Mesendoderm (in vitro differentiated cells): ENCODE measurements at places on chromosomes 7 and 10.

DNA sequence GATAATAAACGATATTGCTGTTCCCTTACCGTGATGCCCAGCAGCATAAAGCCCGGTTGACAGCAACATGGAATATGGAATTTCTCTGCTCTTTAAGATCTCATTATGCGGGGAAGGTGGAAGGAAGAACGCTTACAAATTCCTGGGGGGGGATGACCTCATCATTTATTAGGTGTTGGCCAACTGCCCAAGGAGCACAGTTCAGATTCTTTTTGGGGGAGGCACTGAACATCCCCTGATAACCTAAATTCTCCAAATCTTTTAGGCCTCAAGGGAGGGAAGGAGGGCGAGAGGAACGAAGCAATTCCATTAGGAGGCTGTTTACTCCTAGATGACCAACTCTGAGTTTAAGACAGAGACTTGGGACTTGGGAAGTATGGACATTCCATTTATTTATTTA lies 5.2 kb upstream of the COL26A1 start:
- DNase-seq: peak; percentile 35

GRCh38 chr10:96860631-96861277 lies 28.7 kb downstream of the LCOR start:
- DNase-seq: no peak

DNA sequence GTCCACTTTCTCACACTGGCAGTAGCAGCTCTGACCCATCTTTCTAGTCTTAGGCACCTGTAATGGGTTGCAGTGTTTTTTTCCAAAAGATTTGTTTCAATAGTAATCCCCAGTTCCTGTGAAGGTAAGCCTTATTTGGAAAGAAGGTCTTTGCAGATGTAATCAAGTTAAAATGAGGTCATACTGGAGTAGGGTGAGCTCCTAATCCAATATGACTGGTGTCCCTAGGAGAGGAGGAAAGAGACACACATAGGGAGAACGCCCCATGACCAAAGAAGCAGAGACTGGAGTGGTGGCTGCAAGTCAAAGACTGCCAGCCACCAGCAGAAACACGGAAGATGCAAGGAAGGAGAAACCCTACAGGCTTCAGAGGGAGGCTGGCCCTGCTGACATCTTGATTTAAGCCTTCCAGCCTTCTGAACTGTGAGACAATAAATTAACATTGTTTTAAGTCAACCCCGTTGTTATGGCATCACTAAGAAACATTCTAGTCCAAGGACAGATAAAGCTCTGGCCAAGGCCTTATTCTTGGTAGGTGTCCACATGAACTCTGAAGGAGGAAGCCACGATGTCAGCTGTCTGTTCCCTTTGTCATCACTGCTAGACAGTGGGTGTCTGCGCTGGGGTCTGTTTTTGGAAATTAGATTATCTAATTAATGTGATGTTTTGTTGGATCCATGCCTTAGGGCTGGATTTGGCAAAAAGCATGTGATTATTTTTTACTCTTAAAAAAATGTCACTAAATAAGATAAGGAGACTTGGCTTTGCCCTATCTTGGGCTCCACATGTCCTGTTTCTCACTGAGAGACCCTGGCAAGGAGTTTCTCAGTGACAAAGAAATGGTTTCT lies 214.9 kb downstream of the KCNMA1 start:
- no peak for DNase-seq

GRCh38 chr7:87497482-87497881 lies 22.0 kb upstream of the ABCB4 start:
- DNase-seq: no peak

DNA sequence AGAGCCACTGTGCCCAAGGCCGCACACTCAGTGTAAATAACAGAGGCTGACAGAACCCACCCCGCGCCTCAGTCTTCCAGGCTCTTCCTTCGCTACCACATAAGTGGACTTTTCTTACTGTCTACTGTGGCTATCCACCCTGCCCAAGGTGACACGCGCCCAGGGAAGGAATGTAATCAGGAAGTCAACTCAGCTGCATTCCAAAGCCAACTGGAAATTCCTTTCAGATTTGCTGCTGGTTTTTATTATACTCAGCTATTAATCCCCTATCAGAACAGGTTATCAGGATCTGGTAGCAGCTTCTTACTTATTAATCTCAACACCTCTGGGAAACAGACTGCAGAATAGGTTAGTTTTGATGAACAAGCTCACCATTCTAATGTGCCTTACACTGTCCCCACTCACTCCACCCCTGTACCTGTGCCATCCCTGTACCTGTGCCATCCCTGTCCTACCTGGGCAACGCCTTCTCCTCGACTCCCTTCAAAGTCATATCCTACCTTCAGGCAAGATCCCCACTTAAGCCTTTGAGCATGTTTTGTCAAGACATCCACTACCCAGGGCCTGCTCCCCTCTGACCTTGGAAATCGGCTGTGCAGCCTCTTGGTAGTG lies 90.7 kb downstream of the NHLRC2 start:
- peak; percentile 53 for DNase-seq

GRCh38 chr10:9910446-9910845 lies 1107.2 kb upstream of the CELF2 start:
- no peak for DNase-seq

DNA sequence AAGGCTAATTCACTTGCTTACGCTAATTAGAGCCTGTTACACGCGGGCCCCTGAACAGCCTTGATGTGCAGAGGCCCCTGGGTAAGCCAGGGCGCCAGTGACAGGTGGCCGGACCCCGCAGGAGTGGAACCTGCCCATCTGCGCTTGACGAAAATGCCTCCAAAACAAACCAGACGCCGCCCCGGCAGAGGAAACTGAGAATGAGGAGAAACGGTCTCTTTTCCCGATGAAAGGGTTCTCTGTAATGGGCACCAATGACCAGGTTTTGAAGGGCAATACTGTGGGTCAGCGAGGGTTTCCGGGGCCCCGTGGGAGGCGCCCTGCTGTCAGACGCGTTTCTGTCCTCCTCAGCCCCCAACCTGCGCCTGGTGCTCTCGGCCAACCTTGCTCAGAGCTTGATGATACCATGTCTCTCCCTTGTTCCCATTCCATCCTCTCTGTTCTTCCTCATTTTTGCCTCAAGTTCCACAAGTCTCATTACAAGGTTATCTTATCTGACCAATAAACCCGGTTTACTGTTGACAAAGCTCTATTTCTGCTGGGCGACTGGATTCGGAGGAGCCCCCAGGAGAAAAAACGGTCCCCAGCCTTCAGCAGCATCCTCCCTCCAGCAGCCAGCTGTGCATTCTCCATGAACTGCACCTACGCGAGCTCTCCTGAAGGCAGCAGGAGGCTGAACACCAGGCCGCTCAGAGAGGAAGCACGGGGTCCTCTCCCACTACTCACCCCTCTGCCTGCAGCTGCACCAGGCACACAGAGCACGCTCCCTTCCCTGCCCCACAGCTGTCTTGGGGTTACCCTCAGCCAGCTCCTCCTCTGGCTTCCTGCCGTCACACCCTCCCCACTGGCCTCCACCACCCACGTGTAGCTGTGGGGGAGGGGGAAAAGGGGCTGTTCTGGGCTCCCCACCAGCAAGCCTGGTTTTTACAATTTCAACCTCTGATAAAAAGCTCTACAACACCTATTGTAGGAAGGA lies 202.0 kb downstream of the MAD1L1 start:
- DNase-seq: no peak

DNA sequence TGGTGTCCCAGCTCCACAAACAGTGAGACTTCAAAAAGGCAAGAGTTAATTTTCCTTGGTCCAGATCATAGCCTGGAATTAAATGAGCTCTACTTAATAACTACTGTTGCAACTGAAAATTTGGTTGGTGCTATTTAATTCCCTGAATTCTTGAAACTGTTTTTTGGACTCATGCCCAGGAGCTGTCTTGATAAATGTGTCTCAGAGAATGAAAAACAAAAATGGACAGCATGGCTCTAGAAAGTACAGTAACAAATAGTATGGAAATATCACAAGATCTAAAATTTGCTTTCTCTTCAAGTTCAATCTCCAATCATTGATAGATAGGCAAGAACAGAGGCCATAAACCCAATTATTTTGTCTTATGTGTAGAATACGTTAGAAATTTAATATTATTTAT lies 42.5 kb downstream of the CCDC71L start:
- no peak for DNase-seq

DNA sequence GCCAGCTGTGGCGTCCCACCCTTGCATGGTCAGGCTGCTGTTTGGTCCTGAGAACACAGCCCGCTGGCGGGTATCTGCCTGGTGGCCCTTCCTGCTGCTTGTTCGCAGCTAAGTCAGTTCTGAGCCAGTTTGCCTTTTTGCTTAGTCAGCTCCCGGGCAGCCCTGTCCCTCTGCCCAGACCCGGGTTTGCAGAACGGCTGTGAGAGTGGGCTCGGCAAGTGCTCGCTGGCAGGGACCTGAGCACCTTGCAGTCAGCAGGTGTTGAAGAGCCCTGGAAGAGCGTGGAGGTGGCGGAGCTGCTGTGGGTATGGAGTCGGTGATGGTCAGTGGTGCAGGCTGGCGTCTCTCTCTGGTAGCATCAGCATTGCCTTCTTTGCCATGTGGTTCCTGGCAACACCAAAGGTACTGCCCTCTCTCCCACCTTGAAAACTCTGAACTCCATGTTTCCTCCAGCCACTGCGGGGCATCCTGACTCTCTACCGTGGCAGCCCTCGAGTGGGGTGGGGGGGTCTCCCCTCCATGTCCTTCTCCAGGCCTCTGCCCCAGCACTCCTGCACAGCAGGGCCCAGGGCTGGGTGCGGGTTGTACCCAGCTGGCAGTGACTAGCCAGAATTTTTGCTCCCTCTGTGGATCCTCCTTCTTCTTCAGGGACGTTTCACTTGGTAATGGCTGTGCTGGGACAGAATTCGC lies 4.6 kb downstream of the INPP5A start:
- DNase-seq: no peak

DNA sequence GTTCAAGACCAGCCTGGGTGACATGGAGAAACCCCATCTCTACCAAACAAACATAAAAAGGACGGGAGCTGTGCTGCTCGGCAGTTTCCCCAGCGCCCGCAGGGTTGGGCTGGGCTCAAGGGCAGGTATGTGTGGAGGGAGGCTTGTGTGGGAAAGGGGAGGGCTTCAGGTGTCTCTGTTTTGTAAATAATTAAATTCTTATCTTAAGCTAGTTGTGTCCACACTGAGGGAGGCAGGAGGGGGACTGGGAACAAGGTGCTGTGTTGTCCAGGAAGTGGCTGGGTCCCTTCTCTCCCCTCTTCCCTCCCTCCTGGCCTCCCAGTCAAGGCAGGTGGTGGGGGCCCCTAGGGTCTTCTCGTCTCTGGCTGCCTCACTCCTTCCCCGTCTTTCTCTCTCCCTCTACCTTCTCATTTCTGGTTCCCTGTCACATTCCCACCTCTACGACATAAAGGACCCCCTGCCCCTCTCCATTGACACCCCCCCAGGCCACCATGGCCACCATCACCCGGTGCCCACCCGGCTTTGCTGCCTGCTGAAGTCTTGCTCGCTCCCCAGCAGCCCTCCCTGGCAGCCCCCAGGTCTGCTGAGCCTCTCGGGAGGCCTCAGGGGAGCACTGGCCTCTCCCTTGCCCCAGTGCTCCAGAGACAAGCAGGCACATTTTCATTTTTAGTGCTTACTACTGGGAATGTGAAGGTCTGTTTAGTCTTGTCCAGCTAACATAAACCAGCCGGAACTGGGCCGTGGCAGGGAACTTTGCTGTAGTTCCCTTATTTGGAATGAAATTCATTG lies 19.3 kb downstream of the NEURL1 start:
- DNase-seq: no peak

GRCh38 chr7:16431646-16432424 lies 10.5 kb upstream of the CRPPA start:
- peak; percentile 72 for DNase-seq

- DNase-seq: no peak
Observed at GRCh38 chr10:122513053-122513452, 47.5 kb upstream of the DMBT1 start.

DNA sequence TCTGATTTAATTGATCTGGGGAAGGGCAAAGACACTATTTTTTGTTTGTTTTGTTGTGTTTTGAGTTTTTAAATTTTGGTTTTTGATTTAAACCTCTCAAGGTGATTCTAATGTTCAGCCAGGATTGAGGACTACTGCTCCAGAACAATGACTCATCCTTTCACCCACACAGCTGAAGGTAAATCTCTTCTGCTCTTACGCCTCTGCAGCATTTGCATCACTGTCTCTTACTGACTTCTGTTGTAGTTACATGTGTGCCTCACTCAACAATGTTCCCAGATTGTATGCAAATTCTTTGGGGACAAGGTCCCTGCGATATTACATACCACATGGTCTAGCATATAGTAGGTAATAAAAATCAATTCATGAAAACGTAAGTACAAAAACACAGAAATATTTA lies 467.5 kb upstream of the LRRN3 start:
- DNase-seq: peak; percentile 16

DNA sequence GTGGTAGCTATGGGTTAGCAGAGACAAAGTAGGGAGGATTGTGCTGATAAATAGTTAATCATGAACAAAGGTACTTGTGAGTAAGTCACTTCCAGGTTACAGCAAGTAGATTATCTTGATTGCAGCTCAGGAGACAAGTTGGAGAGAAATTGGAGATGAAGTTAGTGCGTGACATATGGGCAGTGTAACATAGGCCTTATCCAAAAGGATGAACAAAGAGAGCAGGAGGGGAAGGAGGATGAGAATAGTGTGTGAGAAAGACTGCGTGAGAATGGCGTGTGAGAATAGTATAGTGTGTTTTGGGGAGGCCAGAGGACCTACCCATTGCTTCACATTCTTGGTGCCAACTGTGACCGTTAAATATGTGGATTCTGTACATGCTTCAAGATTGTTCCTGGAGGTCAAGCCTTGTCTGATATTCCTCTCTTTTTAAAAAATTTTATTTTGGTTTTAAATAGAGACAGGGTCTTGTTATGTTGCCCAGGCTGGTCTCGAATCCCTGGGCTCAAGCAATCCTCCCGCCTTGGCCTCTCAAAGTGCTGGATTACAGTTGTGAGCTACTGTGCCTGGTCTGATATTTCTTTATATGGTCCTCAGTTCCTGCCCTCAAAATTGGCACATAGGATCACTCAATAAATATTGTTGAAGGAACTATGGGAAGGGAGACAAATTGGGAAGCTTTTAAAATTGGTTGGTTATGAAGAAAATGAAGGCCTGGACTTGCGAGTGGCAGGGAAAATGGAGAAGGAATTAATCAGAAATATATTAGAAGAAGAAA lies 3.2 kb downstream of the VCL start:
- DNase-seq: no peak

- no peak for DNase-seq
Observed at GRCh38 chr7:87359366-87359765, 13.9 kb downstream of the CROT start.

DNA sequence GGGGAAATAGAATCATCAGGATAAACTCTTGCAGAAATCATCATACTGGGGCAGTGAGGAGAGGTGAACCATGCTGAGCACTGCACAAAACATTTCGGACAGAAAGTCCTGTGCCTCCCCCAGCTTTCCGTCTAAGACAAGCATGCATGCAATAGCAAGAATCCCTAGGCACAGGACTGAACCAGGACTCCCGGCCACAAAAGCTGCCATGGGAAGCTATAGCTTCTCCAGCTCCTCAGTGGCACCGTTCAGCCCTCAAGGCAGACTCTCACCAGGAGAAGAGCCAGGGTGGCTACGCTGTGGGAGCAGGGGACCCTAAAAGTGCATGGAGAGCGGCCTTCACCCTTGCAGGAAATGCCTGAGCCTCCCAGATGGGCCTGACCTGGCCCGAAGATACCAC lies 70.8 kb downstream of the ASB13 start:
- no peak for DNase-seq
